ENCODE measurements at places on chromosomes 4 and X. TPM values are rescaled to one million over a fixed set of nuclear protein-coding genes. Genes with fewer than 3 reads are reported as not detected.

DNA sequence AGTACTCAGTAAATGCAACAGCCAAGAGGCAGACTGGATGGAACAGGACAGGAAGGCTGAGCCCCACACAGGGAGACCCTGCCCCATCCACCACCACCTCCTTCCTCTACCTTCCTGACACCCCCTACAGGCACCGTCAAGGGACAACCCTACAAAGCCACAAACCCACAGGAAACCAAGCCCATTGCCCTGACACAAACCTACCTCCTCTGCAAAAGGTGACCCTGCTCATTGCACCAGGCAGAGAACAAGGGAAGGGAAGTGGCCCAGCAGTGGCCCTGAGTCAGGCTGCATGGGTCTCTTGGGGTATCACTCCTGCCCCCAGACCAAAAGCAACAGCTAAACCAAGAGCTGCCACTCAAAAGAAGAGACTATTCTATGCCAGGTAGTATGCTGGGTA, 21.0 kb downstream of the JAKMIP1 start:
- no peak for DNase-seq

DNA sequence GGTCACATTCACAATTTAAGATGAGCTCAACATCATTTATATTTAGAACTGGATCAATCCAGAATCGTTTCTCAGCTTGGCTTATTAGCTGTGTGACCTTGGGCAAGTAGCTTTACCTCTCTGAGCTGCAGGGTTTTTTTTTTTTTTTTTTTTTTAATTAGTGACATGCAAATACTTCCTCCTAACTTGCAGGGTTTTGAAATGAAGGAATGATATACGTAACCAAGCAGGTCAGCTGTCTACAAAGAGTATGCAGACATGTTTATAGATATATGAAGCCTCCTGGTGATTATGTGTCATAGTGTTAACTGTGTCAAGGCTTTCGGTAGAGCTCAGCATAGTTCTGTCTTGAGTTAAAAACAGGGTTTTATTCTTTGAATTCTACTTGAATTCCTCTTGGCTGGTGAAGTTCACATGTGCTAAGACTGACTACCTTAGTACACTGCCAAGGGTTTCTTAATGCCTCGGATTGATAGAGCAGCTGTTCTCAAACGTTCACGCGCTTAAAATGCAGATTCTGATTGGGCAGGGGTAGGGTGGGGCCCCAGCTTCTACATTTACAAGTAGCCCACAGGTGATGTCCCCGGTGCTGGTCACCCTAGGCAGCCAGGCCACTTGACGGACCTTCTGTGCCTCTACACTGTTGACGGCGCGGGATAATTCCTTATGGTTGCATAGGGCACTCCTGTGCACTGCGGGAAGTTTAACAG, 654 bp upstream of the STS start:
- peak; percentile 49 for DNase-seq

DNA sequence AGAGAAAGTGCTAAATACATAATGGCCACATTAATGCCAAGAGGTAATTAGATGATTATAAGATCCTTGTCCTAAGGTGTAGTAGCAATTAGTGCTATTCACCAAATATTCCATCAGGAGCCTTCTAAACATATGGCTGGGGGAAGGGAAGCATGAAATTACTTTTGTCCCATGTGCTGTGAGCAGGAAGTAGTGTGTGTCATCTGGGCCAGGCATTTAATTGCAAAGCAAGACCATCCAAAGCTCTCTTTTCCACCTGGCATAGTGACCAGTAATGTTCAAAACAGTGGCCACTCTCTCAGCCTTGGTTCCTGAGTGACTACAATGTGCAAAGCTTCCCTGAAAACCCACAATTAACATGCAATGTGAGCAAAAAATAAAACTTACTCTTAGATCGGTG, 144.2 kb upstream of the FAM241A start:
- no peak for DNase-seq

DNA sequence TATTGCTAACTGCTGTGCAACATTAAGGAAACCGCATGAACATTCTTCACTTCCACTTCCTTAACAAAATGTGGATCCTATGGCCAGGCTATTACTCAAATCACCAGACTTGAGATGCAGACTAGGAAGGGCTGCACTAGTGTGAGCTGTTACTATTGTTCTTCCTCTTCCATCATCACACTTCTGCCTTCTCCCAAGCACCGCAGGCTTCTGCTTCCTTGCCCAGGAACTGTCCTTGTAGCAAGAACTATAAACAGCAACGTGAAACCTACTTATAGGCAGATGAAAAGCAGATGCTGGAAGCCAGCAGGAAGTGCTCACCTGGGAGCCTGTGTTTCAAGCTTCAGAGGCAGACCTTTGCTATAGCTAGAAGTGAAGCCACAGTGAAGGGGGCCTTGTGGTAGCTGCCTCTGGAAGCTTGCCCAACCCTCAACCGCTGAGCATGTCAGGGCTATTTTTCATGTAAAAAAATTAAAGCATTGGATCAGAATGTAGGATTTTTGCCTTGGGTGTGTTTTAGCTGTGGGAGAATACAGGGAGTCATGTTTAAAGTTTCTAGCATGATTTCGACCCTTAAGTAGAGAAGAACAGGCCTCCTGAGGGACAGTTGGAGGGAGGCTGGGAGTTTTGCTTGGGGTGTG, 43.9 kb downstream of the CLNK start:
- DNase-seq, result no peak

DNA sequence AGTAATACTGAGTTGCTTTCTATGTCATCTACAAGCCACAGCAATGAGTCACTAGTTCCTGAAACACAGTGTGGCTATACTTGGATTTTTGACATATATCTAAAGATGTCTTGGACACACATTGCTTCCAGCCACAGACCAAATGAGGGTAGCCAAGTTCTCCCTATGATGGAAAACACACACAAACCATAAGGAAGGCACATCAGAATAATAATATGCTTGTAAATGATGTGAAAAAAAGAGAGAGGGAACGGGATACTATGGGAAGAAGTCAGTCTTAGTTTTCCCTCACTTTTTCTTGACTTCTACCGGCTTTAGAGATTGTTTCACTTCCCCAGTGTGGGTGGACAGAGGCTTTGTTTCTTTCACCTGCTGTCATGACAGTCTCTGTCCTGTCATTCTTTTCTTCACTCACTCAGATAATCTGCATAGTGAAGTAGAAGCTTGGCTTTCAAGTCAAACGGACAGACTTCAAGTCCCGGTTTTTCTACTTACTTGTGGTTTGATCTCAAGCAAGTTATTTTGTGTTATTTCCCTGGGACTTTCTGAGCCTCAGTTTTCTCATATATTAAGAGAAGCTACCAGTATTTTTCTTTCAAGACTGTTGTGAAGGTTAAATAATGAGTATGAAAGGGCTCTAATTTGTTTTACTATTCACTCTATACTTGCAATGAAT, 34.7 kb downstream of the P2RY10 start:
- no peak for DNase-seq

DNA sequence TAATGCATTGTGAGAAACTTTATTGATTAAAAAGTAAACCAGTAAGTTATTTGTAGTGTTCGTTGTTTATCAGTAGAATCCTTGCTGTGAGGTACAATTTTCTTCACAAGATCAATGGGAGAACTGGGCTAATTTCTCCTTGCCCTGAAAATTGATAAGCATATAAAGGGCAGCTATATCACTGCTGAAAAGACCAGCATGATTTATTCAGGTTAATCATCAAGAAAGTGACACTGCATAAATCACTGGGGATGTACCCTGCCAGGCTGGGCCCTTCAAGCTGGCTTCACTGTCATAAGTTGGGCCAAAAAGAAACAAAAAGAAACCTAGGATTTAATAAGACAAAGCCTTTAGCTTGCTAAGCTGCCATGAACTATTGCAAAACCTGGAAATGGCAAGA, 746.7 kb downstream of the STPG2 start:
- no peak for DNase-seq

P2RY8 gene
- total RNA-seq, result under 0.01 TPM

ATOH1 gene
- total RNA-seq, result not detected

XAGE1A gene
- total RNA-seq, result not detected

MAGEB17 gene
- 0.13 TPM for total RNA-seq

MAP3K15 gene
- not detected for total RNA-seq

ATP10D gene
- total RNA-seq, result 39.4 TPM

GAGE12H gene
- not detected for total RNA-seq

DMRTC1 gene
- total RNA-seq, result not detected
